Aorta (tissue), 5 donors: ENCODE measurements at places on chromosomes 16 and 17. TPM values are rescaled to one million over a fixed set of nuclear protein-coding genes. Genes with fewer than 3 reads are reported as not detected.

DNA sequence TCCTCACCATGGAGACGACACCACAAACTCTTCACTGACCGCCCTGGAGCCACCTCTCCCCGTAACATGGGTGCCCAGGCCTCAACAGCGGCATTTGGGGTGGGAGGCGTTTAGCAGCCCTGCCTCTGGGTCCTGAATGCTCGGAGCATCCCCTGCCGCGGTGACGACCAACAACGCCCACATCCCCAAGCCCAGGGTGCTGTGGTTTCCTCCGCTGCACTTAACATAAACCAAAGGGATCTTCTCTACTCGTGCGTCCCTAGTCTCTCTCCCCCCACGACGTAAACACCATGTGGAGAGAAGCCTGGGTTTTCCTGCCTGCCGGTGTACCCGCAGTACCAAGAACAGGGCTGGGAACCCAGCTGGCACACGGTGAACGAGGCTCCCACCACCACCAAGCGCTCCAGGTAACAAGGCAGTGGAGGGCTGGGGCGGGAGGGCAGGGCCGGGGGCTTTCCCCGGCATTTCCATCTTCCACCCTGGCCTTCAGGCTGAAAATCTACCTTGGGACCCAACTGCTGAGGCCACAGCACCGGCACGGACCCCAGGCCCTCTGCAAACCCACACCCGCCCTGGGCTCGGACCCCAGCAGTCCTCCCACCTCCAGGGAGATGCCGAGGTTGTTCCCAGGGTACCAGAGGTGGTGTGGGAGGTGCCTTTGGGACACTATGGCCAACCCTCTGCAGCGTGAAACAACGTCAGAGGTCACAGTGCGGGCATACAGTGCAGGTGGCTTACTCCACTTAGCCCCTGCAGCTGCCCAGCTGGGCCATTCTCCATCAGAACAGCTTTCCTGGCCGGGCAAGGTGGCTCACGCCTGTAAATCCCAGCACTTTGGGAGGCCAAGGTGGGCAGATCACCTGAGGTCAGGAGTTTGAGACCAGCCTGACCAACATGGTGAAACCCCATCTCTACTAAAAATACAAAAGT is 54.3 kb downstream of the TIMM22 start:
- no peak overlapping the region for H3K27ac ChIP-seq
- DNase-seq: peak; percentile 73
- no peaks in the 10 kb centered on the region for H3K27me3 ChIP-seq

GRCh38 chr16:62921904-62922303 is 885.7 kb upstream of the CDH8 start:
- no peaks in the 10 kb centered on the region for H3K27me3 ChIP-seq
- no peak overlapping the region for H3K27ac ChIP-seq
- H3K36me3 ChIP-seq: no peaks in the 10 kb centered on the region

KRT27 gene
- total RNA-seq: not detected

DNA sequence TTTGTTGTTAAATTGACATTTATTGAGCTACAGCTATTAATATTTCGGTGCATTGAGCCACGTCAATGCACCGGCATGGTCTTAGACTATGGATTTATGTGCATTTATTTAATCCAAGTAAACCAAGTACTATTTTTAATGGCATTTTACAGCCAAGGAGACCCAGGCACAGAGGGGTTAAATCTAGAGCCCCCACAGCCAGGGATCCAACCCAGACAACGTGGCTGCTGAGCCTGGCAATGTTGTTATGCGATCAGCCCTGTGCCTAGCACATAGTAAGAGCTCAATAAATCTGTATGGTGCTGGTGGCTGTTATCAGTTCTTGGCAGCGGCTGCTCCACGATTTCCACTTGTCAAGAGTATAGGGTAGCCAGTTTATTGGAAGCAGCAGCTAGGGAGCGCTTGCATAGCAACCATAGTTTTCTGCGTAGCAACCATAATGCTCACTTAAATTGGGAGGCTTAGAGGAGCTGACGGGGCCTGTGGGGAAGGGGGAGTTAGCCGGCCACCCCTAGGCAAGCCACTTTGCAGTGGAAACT is 541 bp upstream of the RBBP6 start:
- no peaks in the 10 kb centered on the region for H3K4me1 ChIP-seq
- no peak overlapping the region for H3K27ac ChIP-seq
- no peaks in the 10 kb centered on the region for H3K27me3 ChIP-seq

DNA sequence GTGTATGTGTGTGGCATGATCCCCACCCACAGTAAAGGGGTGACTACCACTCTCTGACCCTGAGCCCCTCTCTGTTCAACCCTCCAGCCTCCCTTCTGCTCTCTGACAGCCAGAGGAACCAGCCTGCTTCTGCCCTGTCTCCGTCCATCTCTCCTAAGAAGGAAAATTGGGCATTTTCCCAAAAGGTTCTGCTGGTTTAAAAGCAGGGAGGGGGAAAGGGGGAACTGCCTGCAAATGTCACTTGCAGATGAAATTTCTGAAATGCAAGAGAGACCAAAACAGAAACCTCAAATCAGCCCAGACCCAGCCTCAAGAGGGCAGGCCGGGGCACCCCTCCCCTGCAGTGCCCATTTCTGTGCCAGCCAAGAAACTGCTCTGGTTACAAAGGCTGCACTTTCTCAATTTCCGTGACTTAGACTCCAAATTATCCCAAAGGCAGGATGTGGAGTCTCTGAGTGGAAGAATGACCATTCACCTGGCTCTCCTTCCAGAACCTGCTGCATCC is 197.9 kb downstream of the RBFOX3 start:
- no peak overlapping the region for H3K27ac ChIP-seq
- H3K4me3 ChIP-seq: no peak overlapping the region
- H3K4me1 ChIP-seq: no peaks in the 10 kb centered on the region

DNA sequence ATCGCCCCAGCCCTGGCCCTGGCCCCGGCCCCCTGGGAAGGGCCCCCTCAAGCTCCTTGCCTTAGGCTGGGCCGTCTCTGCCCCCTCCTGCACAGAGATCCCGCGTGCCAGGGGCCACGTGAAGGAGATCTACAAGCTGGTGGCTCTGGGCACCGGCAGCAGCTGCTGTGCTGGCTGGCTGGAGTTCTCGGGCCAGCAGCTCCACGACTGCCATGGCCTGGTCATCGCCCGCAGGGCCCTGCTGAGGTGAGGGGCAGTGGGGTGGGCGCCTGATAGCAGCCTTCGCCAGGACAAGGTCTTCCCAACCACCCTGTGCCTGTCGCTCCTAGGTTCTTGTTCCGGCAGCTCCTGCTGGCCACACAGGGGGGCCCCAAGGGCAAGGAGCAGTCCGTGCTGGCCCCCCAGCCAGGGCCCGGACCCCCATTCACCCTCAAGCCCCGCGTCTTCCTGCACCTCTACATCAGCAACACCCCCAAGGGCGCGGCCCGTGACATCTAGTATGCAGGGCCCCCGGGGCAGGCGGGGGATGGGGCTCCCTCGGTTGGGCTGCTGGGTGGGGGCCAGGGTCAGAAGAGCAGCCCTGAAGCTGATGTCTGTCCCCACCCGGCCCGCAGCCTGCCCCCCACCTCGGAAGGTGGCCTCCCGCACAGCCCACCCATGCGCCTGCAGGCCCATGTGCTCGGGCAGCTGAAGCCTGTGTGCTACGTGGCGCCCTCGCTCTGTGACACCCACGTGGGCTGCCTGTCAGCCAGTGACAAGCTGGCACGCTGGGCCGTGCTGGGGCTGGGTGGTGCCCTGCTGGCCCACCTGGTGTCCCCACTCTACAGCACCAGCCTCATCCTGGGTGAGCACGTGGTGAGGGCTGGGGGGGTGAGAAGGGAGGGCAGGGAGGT is 4.5 kb downstream of the ADAD2 start:
- no peak overlapping the region for H3K4me3 ChIP-seq
- H3K4me1 ChIP-seq: no peaks in the 10 kb centered on the region
- peak; percentile 47 for DNase-seq

DNA sequence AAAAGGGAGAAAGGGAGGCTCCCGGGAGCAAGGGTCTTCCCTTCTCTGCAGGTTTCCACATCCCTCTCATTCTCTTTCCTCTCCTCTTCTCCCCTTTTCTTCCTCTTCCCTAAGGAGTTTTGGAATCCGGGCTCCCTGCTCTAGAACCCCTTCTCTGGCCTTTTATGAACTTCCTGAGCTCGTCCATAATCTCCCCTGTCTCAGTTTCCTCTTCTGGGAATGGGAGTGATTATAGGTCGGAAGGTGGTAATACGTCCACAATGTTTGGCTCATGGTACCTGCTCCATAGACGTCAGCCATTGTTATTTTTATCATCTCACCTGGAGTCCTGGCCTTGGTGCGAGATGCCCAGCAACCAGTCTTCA is 467 bp upstream of the EMP2 start:
- H3K27me3 ChIP-seq: no peaks in the 10 kb centered on the region
- no peaks in the 10 kb centered on the region for H3K4me1 ChIP-seq
- H3K27ac ChIP-seq: no peak overlapping the region

NPIPA3 gene
- 5.4 TPM for total RNA-seq

CD7 gene
- total RNA-seq: 3.4 TPM

GRCh38 chr17:28970879-28971278 is 19.6 kb upstream of the PHF12 start:
- no peaks in the 10 kb centered on the region for H3K4me1 ChIP-seq
- DNase-seq: no peak
- no peak overlapping the region for H3K27ac ChIP-seq
- H3K27me3 ChIP-seq: no peaks in the 10 kb centered on the region
- H3K4me3 ChIP-seq: no peak overlapping the region

FBXL16 gene
- 0.16 TPM for total RNA-seq

TSPOAP1 gene
- total RNA-seq: 21.0 TPM

DNA sequence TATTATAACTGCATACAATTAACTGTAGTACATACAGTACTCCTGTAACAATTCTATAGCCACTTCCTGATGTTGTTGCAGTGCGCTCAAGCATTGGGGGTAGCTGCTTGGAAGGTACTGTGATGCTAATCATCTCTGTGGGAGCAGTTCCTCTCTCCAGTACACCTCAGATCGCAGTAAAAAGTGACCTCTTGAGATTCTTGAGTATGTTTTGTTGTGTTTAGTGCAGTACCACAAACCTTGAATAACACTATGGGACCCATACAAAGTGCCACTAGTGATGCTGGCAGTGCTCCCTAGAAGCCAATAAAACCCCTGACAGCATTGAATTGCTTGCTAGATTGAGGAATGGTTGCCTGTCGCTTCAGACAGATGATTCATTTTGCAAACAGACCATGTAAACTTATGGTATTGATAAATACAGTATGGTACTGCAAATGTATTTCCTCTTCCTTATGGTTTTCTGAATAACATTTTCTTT is 193.0 kb downstream of the SPECC1 start:
- H3K36me3 ChIP-seq: no peaks in the 10 kb centered on the region
- no peaks in the 10 kb centered on the region for H3K27me3 ChIP-seq
- H3K27ac ChIP-seq: no peak overlapping the region
- DNase-seq: no peak

DNA sequence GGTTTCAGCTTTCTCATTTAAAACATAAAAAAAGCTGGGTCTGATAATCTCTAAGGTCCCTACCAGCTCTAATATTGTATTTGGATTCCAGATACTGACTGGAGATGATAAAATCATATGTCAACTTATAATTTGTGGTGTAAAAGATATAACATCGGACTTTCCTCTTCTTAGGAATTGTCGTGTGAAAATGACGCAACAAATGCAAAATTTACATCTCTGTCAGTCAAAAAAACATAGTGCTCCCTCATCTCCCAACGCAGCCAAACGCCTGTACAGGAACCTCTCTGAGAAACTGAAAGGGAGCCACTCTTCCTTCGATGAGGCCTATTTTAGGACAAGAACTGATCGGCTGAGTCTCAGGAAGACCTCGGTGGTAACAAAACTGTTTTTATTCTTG is 197.3 kb downstream of the ANKFN1 start:
- DNase-seq: no peak
- H3K4me1 ChIP-seq: peaks cover 12% of the 10 kb centered on the region
- no peak overlapping the region for H3K4me3 ChIP-seq
- H3K27ac ChIP-seq: no peak overlapping the region
- H3K36me3 ChIP-seq: no peaks in the 10 kb centered on the region

GRCh38 chr17:8131844-8132441 is 8.0 kb upstream of the HES7 start:
- H3K27me3 ChIP-seq: no peaks in the 10 kb centered on the region
- no peaks in the 10 kb centered on the region for H3K4me1 ChIP-seq
- H3K4me3 ChIP-seq: no peak overlapping the region
